ENCODE measurements at places on chromosomes 1 and 21.
A peak's percentile ranks its signal among the peaks of the same experiment; 100 is the strongest.

DNA sequence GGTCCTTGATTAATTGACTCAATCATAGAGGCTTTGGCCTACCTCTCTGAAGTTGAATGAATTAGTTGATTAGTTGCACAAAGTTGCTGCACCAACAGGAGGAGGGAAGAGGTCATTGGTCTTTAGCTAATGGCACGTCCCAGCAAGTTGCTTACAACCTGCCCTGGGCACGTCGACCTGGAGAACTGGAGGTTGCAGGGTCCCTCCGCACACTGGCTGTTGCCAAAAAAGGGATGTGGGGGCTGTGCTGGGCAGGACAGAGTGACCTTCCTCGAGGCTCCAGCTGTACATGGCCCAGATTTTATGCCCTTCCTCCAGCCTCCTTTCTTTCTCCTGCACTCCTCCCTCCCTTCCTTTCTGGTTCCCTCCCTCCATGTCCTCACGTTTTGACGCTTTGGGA, 230.3 kb upstream of the VAMP3 start:
- no peak for DNase-seq

- DNase-seq, result no peak
Observed at GRCh38 chr1:66371233-66372005, 162.5 kb upstream of the SGIP1 start.

DNA sequence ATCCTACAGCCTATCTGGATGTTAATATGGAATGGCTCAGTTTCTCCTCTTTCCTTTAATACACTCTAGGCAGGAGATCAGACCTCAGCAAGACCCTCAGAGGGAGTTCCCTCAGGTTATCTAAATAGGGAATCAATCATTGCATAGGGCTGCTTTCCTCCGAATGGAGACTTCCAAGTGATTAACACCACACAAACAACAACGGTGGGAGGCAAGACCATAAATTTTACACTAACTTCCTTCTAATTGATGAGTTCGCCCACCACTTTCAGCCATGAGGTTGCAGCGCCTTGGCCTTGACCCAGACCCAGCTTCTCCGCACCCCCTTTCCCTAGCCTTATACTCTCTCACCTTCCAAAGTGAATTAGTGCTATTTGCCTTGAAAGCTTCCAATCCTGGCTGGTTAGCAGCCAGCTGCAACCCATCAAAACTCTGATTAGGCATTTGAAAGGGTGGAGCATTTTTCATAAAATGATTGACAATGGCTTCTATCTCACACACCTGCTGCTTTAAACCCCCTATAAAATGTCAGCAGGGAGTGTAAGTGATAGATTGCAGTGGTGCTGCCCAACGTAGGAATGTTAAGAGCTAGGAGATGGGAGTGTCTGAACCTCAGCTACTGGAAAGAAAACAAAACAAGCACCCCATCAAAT, 534.9 kb upstream of the USP24 start:
- no peak for DNase-seq

DNA sequence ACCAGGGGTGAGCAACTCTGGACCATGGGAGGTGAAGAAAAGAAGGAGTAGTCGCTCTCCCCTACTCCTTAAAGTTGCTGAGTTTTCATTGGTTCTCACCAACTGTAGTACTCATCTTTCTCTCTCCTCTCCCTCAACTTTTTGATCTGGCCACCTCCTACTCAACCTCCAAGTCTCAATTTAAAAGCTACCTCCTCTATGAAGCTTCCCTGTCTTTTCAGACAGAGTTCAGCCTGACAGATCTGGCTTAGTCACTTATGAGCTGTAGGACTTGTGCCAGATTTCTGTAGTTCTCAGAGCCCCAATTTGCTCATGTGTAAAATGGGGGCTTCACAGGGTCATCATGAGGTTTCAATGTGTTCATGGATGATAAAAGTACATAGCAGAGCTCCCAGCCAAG, 34.5 kb upstream of the HTR1D start:
- peak; percentile 5 for DNase-seq

GRCh38 chr1:8727809-8728213, 89.6 kb downstream of the RERE start:
- DNase-seq, result no peak

DNA sequence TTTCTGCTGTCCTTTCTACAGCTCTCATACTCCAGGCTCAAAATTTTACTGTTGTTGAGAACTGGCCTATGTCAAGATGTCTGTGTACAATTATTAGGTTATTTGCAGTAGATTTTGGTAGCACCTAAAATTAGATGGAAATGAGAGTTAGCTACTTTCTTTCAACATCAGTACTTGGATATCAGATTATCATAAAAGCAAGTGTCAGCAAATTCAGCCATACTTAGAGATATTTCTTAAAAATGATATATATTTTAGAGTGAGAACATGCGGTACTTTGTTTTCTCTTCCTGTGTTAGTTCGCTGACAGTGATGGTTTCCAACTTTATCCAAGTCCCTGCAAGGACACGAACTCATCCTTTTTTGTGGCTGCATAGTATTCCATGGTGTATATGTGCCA, 351.8 kb upstream of the LRRC7 start:
- no peak for DNase-seq
